ENCODE measurements at places on chromosomes 12 and 14.

DNA sequence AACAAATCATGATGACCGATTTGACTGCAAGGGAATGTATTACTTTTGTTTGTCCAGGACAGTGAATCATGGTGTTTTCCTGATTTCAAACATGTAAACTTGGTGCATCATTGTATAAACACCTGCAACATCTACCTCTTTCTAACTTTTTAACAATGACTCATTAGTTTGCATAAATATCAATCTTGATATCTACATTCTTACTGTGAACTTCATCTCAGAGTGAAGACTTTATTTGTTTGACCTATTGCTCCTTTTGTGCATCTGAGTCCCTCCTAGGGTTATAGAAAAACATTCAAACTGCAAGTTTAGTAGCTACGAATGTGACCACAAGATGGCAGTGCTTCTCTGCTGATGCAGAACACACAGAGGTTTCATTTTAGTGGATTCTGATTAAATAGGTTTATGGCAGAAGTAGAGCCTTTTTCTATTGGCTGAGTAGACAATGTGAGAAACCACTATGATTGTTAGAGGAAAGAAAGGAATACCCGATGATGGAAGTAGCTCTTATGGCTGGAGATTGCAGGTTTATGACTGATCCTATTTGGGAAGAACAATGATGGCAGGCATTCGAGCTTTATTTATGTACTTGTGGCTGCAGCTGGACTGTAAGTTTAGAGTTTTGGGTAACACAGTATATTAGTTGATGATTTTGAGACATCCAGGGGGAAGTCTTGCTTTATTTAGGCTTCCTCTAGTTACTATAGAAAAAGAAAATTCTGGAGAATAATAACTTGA is 244.2 kb upstream of the OR4E1 start:
- peak; percentile 13 for DNase-seq

DNA sequence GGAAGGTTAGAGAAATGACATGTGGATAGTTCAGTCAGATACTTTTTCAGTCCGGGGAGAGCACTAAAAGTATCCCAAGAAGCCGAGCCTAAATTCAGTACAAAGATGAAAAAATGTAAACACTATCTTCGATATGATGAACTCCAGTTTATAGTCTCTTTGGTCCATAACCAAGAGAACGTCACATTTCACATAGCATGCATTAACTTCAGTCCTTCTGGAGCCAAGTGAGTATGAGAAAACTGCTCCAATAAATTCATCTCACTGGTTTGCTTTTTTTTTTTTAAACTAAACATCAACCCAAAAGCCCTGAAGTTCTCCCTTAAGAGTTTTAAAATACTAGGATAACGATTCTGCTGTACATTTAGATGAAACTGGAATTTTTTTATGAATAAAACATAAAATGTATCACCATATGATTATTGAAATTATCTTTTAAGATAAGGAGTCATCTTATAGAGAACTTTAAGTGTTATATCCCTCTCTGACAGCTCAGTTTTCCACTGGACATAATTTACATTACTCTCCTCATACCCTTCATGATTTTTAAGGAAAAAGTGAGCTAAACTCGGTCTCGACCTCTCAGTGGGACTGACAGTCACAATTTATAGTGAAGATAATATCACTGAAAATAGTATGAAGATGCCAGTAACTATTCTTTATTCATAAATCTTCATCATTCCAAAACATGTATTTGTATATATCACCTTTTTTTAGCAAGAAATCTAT is 841.5 kb upstream of the FLRT2 start:
- no peak for DNase-seq

DNA sequence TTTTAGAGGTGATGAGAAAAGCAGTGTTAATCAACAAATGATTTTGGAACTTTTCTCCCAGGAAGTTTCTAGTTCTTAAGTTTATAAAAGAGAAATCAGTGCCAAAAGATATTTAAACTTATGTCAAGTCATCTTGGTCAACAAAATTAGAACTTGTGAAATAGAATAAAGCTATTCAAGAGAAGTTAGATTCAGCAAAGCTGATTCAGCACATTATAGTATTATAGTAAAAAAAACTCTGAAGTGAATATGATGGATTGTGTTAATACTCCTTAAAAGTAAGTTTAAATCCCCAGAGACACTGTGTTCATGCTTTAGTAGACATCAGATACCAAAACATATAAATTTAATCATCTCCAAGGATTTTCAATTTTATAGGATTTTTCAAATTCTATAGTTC is 210.2 kb upstream of the RPL10L start:
- no peak for DNase-seq

GRCh38 chr14:72801836-72802587 is 91.9 kb downstream of the DPF3 start:
- DNase-seq: no peak

DNA sequence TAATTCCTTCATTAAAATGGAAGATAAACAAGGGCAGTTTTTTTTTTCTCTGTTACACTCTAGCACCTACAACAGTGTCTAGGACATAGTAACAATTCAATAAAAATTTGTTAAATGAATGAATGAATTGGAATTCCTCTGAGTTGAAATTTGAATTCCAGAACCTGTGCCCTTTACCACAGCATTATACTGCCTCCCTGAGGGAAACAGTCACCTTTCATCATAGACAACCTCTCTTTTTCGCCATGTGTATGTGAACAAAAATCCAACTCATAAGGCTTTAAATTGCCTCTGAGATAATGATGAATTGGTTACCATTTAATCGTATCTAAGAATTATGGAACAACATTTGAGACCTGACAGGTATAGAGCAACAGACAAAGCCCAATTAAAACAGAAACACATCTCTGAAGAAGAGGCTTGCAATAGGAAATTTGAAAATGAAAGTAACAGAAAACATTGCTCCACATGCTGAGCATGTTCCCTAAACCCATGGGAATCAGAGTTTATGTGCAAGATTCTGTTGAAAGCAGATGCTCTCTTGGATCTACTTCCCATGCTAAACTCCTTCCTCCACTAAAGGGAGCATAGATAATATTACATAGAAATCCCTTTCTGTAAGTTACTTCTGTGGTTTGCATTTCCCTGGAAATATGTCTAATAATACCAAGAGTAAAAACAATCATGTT is 657.8 kb downstream of the GALC start:
- DNase-seq: no peak

DNA sequence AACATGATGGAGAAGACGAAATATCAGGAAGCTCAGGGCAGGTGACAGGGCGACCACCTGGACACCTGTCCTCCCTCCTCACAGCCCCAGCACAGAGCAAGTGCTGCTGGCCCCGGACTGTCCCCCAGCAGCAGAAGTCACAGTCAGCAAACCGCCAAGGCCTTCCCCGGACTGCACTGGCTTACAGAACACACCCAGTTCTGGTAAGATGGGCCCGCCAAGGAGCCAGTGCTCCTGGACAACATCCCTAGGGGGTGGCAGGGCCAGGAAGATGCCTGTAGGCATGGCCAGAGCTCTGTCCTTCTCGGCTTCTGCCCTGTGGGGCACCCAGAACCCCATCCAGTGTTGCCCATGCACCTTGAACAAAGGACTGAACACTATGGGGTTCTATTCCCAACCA is 77.9 kb downstream of the BCL11B start:
- DNase-seq: no peak

GRCh38 chr14:71533390-71533789 is 398.8 kb upstream of the RGS6 start:
- no peak for DNase-seq

GRCh38 chr14:23695664-23695999 is 59.5 kb downstream of the DHRS2 start:
- DNase-seq: no peak

- no peak for DNase-seq
Measured at GRCh38 chr14:91113829-91114078, at the start of gene DGLUCY. DGLUCY (plus strand) TSS chr14:91114073; CDS start chr14:91160295, 46,222 bp downstream.

GRCh38 chr12:77553976-77554619 is 276.6 kb upstream of the NAV3 start:
- no peak for DNase-seq

DNA sequence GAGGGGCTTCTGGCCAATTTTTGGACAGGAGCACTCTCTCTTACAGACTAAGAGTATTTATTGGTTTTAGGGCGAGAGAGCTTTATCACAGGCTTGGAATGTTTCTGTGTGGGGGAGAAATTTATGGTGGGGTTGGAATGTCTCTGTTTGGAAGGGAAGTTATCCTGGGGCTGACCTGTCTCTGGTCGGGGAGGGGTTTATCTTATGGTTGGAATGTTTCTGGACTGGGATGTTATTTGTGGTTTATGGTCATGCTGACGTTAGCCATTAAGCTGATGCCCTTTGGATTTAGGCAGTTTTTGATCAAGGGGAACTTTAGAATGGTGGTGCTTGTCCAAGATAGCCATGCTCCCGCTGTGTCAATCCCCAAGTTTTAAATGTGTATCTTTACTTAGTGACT is 614.8 kb downstream of the DIO2 start:
- no peak for DNase-seq

- DNase-seq: no peak
Measured at GRCh38 chr14:100348784-100349685, 25.9 kb downstream of the SLC25A47 start.

GRCh38 chr14:31955936-31956579 is 121.0 kb upstream of the ARHGAP5 start:
- no peak for DNase-seq

DNA sequence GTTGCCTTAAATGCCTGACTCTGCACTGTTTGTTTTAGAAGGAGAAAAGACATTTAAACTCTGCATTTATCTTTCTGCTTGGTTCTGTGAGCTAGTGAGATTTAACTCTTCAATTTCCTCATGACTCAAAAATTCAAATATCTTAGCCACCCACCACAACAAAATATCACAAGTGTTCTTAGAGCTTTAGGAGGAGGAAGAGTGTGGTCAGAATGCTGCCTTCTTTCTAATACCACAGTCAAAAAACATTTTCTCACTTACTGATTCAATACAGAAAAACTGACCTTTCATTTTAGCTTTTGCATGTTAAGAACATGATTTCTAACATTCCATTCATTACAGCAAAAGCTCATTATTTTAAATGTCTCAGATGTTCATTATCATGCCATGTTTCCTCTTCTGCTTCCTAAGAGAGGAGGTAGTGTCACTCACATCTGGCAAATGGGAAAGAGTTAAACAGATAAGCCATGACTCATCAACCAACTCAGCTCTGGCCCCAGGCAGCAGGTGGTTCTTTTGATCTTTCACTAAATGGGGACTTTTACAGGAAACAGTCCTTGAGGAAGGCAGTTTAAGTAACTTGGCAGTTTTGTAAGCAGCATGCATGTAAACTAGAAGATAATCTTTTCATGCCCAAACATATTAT is 56.4 kb upstream of the RNU6-8 start:
- no peak for DNase-seq

GRCh38 chr14:96508900-96509299 is 6.7 kb downstream of the PAPOLA start:
- no peak for DNase-seq

DNA sequence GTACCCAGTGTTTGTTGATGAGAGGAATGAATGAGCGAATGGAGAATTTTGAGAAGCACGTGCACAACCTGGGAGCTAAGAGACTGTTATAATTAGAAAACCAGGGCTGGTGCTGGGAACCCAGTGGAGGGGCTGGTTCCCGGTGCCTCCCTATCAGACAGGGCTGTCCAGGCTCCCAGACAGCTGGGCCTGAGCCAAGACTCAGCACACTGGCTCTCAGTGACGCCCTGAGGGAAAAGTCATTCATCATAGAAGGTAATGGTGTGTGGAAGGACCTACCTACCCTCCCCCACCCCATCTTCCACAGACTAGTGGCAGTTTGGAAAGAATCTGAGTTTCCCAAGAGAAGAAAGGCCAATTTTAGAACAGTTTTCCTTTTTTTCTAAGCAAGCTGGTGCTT is 34.7 kb downstream of the KCNA5 start:
- DNase-seq: no peak

DNA sequence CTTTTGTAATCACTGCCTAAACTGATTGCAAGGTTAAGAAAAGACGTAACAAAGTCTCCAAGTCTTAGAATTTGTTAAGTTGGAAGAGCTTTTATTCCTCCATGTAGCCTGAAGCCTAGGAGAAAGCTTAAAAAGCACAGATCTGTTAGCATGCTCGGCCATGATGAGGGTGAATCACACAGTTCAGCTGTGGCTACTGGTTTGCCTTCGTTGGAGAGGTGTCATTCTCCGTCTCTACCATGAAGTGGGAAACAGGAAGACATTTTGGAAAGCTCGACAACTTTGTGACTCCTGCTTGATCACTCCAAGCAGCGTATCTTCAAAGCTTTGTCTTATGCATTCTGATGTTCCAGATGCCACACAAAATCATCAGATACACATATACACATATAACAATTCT is 27.1 kb downstream of the DCP1B start:
- no peak for DNase-seq

GRCh38 chr14:54944737-54945391 is 42.2 kb upstream of the GCH1 start:
- DNase-seq: no peak

- no peak for DNase-seq
Measured at GRCh38 chr14:69663300-69663643, 51.9 kb downstream of the SUSD6 start.

GRCh38 chr14:29663281-29663801 is 264.3 kb downstream of the PRKD1 start:
- DNase-seq: no peak

DNA sequence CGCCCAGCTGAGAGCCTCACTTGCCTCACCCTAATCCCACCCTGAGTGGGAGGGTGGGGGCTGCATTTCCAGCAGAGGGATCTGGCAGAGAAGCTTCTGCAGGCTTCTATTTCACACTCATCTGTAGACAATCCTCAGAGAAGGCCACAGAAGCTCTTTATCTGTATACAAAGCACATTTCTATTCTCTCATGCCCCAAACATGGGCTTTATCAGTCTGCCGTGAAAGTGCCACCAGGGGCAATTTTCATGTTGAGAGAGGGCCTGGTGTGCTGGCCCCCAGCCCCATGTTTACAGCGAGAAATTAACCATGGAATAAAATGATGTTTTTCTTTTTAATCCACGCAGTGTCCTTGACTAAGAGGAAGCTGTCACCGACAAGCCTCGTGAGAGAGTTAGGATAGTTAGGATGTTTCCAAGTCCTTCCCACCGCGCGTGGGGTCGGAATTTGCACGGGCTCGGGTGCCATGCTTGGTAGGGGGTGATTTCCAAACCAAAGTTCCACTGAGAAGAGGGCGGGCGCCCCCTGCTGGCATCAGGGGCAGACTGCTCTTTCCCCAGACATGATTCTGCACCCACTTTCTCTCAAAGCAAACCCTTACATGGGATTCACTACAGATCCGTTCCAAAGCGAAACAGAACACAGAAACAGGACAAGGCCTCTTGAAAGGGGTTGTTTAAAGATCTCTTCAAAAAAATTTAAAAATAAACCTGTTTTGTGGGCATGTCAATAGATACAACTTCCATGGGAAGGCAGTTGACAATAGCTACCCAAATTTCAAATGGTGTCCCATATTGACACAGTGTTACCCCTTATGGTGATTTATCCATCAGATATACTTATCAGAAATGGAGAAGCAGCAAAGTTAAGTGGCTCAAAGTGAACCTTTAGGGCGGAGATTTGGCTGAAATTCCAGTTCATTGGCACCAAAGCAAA is 19.4 kb downstream of the BDKRB1 start:
- peak; percentile 57 for DNase-seq

- no peak for DNase-seq
Measured at GRCh38 chr14:64942531-64943111, at the start of gene GPX2. GPX2 (minus strand) TSS chr14:64942745; CDS start chr14:64942726, 19 bp downstream.

Data from smooth muscle cell of the brain vasculature (primary cell).